ENCODE measurements at places on chromosomes 1 and 21.

DNA sequence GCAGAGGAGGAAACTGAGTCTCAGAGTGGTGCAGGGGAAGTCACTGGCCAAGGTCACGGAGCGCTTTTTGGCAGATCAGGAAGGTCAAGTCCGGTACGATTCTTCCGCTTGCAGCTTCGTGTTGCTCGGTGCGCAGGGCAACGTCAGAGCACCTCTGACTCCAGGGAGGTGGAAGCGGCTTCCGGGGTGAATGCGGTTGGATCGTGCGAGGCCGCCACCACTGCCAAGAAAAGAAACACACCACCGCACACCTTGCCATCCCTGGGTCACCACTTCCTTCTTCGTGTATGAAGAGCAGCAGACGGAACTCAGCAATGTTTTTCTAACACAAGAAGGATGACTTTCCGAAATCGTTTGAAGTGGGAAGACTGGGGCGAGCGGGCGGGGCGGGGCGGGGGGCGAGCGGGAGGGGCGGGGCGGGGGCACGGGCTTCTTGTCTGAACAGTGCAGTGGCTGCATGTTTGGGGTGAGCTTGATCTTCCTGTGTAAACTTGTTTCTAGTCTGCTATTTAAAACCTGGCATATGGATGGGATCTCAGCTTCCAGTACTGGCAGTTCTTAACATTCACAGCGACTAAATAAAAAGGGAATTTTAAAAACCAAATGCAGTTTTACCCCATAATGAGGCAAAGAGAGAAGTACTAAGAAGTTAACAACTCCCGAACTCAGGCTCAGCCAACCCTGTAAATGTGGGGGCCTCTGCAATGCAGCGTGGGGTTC is 300.0 kb downstream of the RRAGC start:
- peak; percentile 2 for DNase-seq

- DNase-seq = no peak
These were observed 62.9 kb upstream of the FBXO28 start for GRCh38 chr1:224051086-224051406.

DNA sequence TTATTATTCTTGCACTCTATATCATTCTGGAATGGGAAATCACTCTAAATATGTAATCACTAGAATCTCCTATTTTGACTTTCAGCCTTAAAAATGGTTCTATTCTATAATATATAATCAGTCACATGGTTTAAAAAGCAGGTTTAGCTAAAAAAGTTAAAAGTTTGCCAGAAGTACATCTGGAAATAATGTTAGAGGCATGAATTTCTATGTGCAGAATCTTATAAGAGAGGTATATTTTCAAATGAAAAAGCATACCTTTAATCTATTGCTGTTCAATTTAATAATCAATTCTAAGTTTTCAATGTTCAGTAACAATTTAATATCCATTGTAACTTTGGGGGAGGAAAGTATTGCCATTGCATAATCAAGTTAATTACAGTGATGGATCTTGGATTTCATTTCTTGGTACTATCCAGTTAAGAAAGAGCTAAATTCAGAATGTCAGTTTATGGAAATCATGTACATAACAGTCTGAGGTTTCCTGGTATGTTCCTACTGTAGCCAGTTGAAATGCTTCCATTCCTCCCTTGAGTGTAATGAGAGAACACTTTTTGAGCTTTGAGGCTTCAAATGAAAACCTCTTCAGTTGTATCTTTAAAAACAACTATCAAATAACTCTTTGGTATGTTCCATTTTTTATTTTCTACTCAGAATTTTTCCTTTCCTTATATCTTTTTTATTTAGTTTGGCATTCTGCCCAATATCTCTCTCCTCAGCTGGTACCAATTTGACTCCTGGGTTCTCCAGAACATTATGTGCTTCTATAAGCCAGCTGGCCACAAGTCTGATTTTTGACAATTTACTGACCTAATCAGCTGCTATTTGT is 175.7 kb upstream of the COL11A1 start:
- DNase-seq = no peak

DNA sequence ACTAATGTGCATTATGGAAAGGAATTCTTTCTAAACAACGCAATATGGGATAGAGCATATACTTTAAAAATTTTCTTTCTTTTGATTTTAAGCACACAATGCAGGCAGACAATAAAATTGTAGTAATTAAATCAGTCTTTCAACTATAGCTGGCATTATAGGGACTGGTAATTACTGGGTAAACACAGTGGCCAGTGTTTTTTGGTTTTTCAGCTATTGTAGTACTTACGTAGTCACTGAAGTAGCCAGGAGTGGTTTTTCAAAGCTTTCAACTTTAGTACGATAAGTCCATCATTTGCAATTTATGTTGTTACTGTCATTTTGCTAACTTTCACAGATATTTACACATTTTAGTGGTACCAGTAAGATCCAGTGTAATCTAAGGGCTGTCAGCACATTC is 50.6 kb downstream of the RAB3GAP2 start:
- no peak for DNase-seq

GRCh38 chr1:7684132-7684531 is 87.0 kb upstream of the VAMP3 start:
- no peak for DNase-seq

GRCh38 chr21:44984792-44985440 is 45.1 kb downstream of the SLX9 start:
- no peak for DNase-seq

DNA sequence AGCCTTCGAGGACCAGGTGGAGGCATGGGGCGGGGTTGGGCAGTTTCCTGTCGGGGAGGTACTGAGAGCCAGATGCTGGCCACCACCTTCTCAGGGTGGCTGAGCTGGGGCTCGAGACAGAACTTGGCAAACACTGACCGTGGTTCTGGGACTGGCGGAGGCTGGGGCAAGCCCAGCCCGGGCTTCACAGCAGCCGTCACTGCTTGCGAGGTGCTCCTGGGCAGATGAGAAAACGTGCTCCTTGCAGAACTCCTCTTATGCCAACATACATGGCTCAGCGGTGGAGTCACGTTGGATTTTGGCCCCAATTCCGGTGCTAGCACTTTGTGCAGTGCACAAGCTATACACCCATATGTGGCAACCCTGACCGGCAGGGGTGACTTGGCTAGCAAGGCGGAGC is 69.2 kb downstream of the RUNX3 start:
- DNase-seq = no peak

GRCh38 chr1:78651241-78651640 is 1.6 kb downstream of the IFI44 start:
- DNase-seq = no peak

DNA sequence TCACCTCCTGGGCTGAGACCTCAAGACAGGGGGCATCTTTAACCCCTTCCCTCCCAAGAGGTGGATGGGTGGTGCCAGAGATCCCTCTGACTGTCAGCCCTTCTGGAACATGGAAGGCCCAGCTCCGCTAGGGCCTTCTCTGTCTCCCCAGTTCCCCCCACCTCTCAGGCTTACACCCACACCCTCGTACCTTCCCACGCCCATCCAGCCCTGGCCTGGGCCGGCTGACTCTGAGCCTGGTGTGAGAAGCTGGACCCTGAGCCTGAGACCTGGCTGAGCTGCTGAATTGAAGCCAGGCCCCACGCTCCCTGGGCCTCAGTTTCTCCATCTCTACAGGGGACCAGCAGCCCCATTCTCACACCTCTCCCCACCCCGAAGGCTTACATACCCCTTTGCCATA is 5.4 kb downstream of the EPHA2 start:
- no peak for DNase-seq

GRCh38 chr1:237500566-237500965 is 390.2 kb downstream of the ZP4 start:
- DNase-seq = no peak

GRCh38 chr1:169161496-169162194 is 55.2 kb downstream of the ATP1B1 start:
- DNase-seq = no peak

DNA sequence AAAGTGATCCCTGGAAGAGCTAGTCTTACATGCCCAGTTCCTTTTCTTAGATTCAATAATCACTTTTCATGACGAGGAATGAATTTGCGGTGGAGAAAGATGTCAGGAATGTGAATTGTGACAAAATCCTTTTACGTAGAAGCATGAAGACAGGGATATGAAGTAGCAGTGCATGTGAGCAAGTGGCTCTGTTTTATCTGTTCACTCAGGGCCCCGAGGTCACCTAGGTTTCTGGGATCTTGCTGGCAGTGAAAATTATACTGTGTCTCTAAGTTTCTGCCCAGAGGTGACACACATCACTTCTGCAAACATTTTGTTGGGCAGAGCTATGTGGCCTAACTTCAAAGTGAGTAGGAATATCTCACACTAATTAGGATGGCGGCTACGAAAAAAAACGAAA is 79.3 kb downstream of the USP25 start:
- no peak for DNase-seq

DNA sequence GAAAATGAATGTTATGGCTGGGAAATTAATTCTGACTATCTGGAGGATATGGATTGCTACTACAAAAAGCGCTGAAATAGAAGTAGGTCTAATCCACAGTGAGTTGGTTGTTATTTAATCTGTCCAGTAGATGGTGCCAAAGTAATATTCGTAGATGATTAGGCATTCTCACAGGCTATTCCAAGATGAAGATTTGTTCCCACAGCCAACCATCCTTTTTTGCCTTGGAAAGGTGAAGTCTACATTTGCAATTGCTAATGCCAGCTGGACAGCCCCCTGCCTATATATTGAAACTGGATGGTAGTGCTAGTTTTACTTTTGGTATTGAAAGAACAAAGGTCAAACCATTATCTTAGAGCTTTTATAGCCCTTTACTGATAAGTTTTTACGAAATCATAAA is 43.8 kb downstream of the RBM11 start:
- DNase-seq = no peak

DNA sequence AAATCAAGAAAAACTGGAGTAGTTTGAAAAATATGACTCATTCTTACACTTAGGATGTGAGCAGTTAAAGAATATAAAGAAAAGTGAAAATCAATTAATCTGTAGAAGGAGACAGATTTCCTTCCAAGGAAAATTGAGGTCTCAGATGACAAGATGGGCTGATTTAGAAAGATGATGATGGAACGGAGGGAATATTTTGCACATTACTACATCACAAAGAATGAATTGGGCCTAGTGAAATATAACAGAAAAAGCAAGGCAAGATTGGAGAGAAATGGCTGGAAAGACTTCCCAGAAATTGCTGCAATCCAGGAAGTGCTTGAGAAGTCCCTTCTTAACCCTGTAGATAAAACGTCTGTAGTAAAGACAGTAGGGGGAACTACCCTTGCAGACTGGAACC is 169.1 kb upstream of the SYT6 start:
- no peak for DNase-seq

DNA sequence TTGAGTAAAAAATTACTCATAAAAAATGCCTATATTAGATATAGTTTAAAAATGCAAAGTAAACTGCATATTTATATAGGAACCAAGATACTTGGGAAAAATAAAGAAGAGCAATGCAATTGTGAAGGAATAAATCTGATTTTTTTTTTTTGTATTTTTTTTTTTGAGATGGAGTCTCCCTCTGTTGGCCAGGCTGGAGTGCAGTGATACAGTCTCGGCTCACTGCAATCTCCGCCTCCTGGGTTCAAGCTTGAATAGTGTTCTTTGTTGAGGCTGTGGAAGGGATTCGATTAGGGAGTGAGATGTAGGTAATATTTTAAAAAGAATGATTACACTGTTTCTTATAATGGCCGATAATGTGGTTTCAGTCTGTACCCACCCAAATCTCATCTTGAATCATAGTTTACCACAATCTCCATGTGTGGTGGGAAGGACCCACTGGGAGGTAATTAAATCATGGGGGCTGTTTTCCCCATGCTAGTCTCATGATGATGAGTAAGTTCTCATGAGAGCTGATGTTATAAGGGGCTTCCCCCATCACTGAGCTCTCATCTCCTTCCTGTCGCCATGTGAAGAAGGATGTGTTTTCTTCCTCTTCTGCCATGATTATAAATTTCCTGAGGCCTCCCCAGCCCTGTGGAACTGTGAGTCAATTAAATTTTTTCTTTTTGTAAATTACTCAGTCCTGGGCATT is 1765.9 kb downstream of the PLA2G4A start:
- DNase-seq = no peak

- no peak for DNase-seq
These were observed 54.4 kb upstream of the CDC42BPA start for GRCh38 chr1:227372726-227373130.

- DNase-seq = no peak
These were observed 305.4 kb downstream of the DISC1 start for GRCh38 chr1:231931846-231932454.

DNA sequence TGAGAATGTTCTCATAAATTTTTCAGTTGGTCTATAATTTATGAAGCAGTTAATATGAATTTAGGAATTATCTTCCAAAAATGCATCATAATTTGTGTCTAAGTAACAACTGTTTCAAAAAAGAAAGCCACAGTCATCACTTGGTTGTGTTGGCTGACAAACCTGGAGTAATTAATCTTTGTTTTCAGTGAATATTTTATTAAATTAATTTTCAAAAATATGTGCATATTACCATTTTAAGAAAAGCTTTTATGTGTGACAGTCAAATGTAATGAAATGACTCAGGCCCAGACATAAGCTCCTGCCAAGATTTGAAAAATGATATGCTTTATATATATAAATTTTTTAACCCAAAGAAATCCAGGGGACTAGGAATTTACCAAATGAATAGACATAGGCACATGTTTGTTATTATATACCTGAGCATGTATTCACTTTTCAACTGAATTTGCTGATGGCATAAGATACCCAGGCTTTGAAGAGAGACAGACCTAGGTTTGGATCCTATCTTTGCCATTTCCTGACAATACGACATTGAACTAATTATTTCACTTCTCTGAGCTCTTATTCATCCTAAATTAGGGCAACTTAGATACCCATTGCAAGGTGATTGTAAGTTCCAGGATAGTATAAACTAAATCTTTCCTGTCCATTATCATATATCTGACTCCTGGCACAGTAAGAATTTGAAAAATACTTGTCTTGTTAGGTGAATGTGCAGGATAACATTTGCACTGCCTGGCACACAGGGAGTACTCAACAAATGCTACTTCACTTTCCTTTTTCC is 729.5 kb upstream of the ADGRL2 start:
- DNase-seq = no peak

GRCh38 chr21:44720170-44720569 is 8.8 kb upstream of the TSPEAR start:
- DNase-seq = no peak

DNA sequence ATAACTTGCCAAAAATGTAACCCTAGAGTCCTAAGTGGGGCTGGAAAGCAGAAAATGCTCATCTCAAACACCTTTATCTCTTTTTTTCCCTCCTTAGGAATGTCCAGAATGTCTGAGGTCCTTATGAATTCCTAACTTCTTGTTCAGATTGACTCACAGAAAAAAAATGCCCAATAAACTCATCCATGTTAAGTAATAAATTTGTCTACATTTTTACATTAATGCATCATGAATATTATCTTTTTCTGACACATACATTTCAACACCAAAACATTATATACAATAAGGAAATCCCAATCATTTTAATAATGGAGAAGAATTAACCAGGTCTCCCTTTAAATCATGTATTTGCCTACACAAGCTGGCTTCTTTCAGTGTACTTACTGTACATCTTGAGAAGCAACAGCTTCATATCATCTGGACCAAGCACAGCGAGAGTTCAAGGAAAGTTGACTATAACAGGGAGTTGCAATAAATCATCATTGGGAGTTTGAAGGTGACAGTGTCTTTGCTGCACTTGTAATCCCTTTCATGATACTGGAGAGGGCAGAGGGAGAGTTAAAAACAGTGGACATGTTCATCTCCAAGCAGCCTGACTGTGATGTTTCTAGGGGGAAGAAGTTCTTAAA is 565.2 kb downstream of the LTN1 start:
- no peak for DNase-seq

Data from bone marrow (tissue), 2 donors.